Motor neuron (in vitro differentiated cells): ENCODE measurements at places on chromosomes 1 and 21. TPM values are rescaled to one million over a fixed set of nuclear protein-coding genes. Genes with fewer than 3 reads are reported as not detected.

The SLC41A1 gene
- total RNA-seq: 9.9 and 12.0 TPM in 2 replicates

The EPHB2 gene
- total RNA-seq: 57.4 and 64.1 TPM in 2 replicates

The F3 gene
- 156 and 191 TPM in 2 replicates for total RNA-seq

The CC2D1B gene
- total RNA-seq: 13.8 and 17.8 TPM in 2 replicates

The MMP23B gene
- 2.2 and 3.8 TPM in 2 replicates for total RNA-seq
